ENCODE measurements at places on chromosomes 16 and 17. TPM values are rescaled to one million over a fixed set of nuclear protein-coding genes. Genes with fewer than 3 reads are reported as not detected.

DNA sequence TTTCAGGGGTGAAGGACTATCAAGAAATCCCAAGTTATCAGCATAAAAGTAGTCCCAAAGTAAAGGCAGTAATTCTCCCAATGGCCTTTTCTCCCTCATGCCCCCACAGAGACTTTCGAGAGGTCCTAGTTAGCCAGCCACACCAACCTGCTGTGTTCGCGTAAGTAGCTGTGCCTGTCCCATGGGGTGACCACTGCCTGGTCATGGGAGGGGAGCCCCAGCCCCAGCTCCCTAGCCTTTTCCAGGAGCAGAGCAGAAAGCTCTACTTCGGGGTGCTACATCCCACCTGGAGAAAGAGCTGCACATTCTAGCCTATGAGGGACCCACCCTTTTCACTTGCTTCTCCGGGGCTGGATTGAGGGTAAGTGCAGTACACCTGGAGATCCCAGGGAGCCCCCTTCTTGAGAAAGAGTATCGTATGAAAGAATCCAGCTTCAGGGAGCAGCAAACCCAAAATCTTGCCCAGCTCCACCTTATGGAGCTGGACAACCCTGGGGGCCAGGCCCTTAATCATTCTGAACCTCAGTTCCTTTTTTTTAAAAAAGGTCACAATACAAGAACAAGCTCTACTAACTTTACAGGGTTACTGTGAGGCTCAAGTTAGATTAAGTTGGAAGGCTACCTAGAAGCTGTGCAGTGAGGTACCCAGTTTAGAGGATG is 8.6 kb upstream of the SOST start:
- no peak for DNase-seq
- H3K4me3 ChIP-seq, result no peak overlapping the region
- no peak overlapping the region for H3K27ac ChIP-seq
- no peaks in the 10 kb centered on the region for H3K4me1 ChIP-seq

Gene CCL14
- total RNA-seq, result not detected

Gene KRTAP4-4
- total RNA-seq, result not detected

- H3K36me3 ChIP-seq, result no peaks in the 10 kb centered on the region
- H3K27ac ChIP-seq, result no peak overlapping the region
- no peak for DNase-seq
- no peak overlapping the region for H3K4me3 ChIP-seq
- H3K4me1 ChIP-seq, result no peaks in the 10 kb centered on the region
- H3K27me3 ChIP-seq, result no peaks in the 10 kb centered on the region
Observed at GRCh38 chr16:35364263-35364662, 1904.9 kb downstream of the TP53TG3F start.

DNA sequence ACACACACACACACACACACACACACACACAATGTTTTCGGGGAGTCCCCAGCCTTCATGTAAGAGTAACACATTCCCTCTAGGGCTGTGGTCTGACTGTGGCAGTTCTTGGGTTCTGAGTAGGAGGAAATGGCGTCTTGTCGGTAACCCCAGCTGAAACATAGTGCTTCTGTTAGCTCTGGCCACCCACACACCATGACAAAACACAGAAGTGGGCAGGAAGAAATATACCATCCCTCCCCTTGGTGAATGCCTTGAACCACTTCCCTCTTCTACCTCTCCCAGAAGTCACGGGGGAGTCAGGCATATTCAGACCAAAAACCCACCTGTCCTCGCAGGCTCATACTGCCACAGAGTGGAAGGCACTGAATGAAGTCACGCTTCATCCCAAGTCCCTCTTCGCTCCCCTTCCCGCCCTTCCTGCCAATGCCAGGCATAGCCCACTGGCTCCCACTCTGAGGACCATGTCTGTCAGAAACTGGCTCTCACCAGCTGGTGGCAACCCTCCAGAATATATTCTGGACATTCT is 11.5 kb downstream of the SLC35B1 start:
- H3K4me1 ChIP-seq, result peaks cover 20% of the 10 kb centered on the region
- H3K27me3 ChIP-seq, result no peaks in the 10 kb centered on the region
- H3K27ac ChIP-seq, result peak overlapping the region; percentile 88
- peak overlapping the region; percentile 26 for H3K4me3 ChIP-seq
- DNase-seq, result peak; percentile 53

DNA sequence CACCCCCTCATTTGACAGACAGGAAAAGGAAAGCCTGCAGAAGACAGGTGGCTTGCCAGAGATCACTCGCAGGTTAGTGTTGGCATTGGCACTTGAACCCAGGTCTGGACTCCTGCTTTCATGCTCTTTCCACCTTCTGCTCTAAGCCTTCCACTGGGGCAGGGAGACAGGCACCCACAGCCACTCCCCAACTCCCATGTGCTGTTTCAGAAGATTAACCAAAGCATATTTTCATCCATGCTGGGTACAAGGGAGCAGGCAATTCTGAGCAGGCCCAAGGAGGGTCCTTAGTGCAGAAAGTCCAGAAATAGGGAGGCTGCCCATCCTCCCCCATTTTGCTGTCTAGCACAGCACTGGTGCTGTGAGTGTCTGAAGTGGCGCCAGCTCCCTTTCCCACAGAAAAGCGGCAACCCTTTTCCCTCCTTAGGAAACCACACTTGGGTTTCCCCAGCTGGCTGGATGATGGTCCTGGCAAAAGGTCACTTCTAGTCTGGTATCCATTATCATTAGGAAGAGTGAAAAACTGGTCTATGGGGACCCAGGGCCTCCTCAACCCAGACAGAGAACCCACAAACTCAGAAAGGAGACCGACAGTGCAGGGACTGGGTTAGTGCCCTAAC is 2.0 kb upstream of the CAVIN1 start:
- no peak overlapping the region for H3K4me3 ChIP-seq
- no peak overlapping the region for H3K27ac ChIP-seq
- no peak for DNase-seq
- H3K4me1 ChIP-seq, result peaks cover 10% of the 10 kb centered on the region
- peaks cover 3% of the 10 kb centered on the region for H3K36me3 ChIP-seq
- peaks cover 55% of the 10 kb centered on the region for H3K27me3 ChIP-seq

Gene CYB5D1
- total RNA-seq, result 8.8 TPM
